ENCODE measurements at places on chromosomes 13 and 19.

GRCh38 chr13:112132619-112133018 is 65.7 kb downstream of the SOX1 start:
- no peak for DNase-seq

GRCh38 chr19:6683971-6684370 is 14.0 kb upstream of the TNFSF14 start:
- DNase-seq: no peak

DNA sequence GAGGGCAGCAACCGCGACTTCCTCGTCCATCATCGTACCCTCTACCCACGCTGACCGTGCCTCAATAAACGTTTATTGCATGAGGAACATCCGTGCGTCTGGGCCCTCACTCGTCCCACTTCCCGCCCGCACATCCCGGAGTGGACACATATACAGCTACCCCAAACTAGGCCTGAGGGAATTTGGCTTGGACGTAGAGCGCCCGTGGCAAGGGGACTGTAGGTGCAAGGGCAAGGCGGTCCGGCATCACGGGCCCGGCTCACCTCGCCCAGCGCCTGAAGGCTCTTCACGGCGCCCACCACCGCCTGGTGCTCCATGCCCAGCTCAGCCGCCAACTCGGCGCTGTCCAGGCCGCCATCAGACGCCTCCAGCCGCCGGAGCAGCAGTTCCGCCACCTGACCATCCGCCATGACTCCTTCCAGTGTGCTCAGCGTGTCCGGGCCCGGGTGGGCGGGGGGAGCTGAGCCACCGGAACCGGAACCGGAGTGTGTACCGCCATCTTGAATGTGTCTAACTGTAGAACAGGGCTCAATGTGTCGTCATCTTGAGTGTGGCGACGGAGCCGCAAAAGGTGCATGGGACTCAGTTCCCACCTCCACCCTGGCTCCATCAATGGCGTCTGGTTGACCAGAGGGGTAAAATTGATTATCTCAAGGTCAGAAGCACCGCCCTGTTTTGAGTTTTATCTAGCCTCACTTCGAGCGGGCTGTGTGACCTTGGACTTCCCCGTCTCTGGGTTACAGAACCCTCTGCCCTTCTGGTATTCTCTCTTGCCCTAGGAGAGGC is at the start of gene FARSA:
Gene FARSA (minus strand): TSS at position 425 of the 786 bp plus-strand sequence. CDS start 15 bp downstream, at position 410.
- peak; percentile 91 for DNase-seq

- DNase-seq: no peak
Measured at GRCh38 chr19:23283925-23284324, 33.7 kb upstream of the ZNF724 start.

GRCh38 chr19:12015753-12016116 is 19.7 kb downstream of the ZNF433 start:
- no peak for DNase-seq

DNA sequence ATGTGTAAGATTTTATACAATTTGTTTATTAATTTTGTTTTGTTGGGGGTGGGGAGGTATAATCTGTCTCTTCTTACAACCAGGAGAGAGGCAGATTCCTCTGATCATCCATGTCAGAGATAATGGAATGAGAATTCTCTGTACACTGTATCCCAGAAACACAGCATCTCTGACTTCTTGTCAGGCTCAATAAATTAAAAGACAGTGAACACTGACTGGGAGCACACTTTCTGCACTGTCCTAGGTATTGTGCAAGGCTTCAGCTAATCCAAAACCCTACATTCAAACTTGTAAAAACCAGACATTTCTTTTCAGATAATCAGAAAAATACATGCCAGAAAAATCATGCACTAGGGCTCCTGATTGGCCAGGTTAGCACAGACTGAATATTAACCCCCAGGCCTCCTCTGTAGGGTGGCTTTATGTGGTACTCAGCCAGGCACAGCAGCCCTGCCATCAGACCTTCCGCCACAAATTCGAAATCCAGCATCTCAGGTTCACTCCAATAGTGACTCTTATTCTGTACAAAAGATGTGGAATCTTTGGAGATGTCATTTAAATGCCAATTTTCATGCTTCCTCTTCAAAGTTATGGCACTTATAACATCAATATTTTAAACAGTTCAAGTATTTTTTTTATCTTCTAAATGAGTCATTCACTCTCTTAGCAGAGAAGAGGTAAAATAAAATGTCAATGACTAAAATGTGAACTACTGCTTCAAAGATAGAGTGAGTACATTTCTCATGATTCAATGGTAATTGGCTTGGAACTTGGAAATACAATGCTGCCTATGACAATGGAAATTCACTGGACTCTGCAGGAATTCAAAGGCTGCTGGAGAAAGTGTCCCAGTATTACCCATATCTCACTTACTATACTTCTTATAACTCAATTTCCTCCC is 211.5 kb downstream of the KLF12 start:
- DNase-seq: no peak

GRCh38 chr13:51329606-51330005 is 9.9 kb upstream of the SERPINE3 start:
- DNase-seq: no peak
